ENCODE measurements at places on chromosomes 7 and 10.
A peak's percentile ranks its signal among the peaks of the same experiment; 100 is the strongest.

GRCh38 chr7:73865738-73866445 lies 4.9 kb downstream of the TMEM270 start:
- DNase-seq = no peak

DNA sequence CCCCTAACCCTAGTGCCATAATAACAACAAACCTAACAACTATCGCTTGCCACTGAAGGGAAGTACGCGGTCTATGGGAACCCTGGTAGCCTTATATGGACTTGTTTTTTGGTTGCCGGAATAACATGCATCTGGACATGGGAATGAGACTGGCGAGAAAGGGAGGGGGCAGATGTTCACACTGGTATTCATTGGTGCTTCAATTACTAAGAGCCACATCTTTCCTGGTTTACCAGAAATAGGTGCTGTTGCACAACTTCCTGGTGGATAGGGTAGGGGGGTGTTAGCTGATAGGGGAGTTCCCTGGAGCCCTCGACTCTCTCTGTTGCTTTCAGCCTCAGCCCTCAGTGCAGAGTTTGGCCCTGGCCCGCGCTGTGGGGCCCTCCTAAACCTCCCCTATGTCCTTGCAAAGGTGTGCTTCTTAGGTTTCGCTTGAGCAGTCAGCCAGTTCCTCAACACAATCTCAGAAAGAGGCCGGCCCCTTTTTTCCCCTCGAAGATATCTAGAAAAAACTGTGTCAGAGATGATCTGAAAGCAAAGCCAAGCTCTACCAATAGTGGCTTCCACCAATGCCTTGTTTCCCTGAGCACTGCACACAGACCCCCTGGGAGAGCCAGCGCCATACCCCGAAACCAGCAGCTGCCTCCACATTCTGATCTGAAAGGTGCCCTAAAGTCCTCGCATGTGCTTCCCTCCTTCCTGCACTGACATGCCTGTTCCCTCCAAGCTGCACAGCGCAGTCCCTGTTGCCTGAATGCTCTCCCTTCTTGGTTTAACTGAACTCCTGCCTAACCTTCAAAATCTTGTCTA lies 13.5 kb downstream of the TBXAS1 start:
- no peak for DNase-seq

DNA sequence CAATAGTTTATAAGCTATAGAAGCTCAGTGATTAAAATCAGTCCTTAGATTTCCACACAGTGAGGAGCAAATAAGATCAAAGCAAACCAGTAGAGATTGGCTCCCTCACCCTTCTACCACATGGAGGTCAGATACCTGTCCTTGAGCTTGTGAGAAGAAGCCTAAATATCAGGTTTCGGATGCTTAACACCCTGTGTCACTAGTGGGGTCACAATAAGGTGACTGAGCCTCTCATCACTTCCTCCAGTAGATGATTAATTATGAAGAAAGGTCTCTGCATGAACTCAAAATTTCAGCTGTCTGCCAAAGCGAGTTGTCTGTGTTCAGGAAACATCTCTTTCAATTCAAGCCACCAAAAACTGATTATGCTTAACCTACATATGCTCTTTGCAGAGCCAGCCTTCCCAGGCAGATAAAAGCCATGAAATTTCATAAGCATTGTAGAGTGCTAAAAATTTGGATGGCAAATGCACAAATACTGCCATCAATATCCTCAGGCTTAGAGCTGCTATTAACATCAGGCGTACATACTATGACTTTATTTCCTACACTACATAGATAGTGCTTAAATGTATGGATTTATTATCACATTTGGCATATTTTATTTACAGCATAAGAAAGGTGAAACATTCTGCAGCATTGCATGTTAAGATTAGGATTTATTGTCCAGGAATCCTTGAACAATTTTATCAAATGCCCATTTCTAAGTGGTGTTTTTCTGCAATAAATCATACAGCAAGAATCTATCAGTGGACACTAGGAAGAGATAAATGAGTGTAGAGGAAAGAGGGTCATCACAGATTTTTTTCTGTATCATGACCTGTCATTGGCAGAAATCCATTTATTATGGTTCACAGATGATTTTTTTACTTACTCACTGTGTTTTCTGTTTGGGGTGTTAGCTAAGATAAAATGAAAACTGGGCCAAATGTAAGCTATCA lies 285.1 kb upstream of the SP8 start:
- DNase-seq = no peak

GRCh38 chr10:102714621-102715455 lies at the start of gene SFXN2:
Gene SFXN2, plus strand, starts transcription at chr10:102714636. Its CDS starts 12,001 bp downstream, at chr10:102726637.
- no peak for DNase-seq

- no peak for DNase-seq
Observed at GRCh38 chr10:90461437-90462155, 396.2 kb downstream of the HTR7 start.

DNA sequence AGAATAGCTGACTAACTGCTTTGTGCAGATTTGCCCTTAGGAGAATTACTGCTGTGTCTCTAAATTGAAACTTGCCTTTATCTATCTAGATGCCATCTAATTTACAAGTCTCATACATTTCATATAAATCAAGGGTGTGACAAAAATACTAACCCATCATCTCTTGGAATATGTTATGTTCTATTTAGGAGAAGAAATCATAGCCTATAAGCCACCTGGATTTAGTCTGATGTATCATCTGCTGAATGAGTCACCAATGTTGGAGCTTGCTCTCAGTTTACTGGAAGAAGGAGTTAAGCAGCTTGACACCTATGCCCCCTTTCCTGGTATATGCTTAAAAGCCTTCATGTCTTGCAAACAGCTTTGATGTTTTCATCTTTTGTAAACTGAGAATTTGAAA lies 43.5 kb downstream of the NUP205 start:
- DNase-seq = no peak

DNA sequence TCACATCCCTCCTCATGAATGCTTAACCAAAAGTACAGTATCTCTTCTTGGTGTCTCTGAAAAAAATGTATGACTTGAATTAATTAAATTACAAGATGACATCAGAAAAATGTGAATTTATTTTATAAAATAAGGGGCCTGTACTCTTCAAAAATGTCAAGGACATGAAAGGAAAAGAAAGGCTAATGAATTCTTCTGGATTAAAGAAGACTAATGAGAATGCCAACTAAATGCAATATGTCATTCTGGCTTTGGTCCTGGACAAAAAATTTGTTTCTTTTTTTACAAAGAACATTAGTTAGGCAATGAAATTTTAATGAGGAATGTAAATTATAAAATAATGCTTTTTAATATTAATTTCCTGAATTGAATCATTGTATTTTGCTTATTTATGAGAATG lies 1125.7 kb downstream of the DNAJB9 start:
- no peak for DNase-seq

- peak; percentile 31 for DNase-seq
Observed at GRCh38 chr10:14822879-14823755, 14.7 kb downstream of the CDNF start.

DNA sequence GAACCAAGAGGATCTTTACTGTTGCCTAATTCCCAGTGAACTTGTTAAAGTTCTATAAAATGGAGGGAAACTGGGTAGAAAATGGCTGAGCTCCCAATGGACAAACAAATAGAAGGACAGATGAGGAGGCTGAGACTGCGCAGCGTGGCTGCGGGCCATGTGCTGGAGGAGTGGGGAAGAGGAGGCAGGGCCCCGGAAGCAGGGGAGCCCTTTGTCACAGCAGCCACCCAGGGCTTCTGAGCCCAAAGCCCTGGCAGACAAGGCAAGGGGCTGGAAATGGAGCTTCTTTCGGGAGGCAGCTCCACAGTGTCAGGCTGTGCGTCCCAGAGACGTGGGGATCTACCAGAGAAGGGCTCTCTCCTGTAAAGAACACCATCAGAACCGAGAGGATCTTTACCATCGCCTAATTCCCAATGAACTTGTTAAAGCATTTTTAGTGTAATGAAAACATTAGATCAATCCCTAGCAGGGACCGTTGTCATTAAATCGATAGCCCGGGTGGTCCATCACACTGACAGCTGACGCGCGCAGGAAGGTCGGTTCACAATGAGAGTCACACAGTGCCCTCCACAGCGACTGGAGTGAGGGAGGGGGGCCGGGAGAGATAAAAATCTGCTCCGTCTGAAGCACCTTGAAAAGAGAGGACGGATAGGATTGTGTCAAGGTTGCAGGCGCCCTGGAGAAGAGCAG lies 14.0 kb upstream of the CNPY1 start:
- no peak for DNase-seq

GRCh38 chr7:40701836-40702551 lies 567.2 kb downstream of the SUGCT start:
- DNase-seq = no peak

DNA sequence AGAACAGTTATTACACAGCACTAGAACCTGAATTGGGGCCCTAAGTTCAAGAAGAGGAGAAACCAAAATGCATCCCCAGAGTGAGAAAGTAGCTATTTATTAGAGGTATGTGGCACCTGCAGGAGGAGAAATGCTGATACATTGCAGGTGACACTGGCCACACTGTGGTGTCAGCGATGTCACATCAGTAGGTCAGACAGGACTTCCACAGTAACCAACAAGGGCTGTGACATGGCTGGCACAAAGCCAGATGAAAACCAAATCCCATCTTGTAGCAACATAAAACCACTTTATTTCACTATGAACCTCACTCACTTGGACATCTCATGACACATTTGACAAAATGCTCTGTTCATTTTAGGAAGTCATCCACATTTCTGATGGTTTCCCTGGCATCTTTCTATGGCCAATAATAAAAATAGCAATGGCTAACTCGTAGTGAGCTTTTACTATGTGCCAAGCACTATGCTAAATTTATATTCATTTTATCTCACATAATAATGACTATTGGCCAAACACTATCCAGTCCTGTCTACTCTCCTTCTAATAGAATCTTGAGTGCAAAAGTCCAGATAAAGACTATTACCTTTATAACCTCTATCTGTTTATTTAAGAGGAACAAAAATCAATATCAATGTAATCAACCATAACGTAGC lies 154.2 kb downstream of the TSPAN12 start:
- DNase-seq = no peak

GRCh38 chr7:139889186-139889871 lies 60.3 kb downstream of the TBXAS1 start:
- no peak for DNase-seq

DNA sequence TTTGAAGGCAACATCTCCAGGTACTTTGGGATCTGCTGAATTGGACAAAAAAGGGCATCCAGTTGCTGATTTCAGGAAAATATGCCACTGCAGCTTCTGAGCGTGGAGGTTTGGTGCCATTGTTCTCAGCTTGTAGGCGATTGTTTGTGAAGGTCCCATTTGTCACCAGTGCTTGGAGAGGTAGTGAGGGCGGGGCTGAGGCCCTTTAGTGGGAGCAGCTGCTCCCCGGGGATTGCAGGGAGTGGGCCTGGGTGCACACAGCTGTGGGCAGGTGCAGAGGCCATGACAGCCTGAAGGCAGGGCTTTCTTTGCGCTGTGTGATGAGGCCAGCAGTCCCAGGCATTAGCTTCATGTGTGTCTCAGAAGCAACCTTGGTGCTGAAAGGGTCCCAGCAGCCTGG lies 3.9 kb downstream of the FAM20C start:
- no peak for DNase-seq

DNA sequence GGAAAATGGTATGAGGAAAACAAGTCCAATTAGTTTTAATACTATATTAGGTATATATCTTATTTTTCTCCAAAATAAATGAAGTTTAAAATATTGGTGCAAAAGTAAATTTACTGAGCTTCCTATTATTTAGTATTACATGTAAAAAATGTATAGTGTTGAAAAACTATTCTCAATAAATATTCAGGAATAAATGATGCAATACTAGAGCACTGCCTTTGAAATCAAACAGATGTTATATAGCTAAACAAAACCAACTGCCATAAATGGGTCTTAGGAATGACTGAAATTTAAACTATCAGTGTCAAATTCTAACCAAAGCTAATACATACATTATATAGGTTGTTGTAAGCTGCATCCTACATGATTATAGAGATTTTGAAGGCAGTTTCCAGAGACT lies 1434.0 kb upstream of the LRRTM3 start:
- DNase-seq = no peak

DNA sequence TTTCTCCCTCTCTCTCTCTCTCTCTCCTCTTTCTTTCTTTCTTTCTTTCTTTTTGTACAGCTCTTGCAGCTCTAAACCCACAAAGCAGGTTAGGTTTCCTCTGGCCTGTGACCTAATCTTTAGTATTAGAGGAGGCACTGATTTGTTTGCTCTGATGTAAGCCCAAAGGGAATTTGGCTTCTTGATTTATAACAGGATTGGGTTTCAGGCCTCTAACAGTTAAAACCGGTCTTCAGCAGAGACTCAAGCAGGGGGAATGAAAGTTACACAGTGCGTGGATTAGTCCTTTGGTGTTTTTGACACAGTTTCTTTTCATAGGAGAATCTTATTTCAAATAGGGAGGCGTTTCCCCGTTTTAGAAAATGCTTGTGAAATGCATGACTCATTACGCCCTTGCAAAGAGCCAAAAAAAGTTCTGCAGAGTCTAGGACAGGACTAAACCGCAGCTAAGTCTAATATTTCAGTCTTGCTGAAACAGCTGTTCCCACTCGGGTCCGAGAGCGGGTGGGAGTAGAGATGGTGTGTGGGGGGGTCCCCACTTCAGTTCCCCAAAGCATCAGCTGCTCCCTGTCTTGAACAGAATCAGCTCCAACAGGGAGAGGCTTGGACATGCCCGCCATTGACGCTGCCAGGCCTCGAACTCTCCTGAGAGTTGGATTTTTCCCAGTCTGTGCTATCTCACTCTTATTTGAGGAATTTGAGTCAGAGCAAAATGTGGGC lies 296.5 kb upstream of the PITRM1 start:
- peak; percentile 97 for DNase-seq

- DNase-seq = peak; percentile 32
Observed at GRCh38 chr10:36256166-36256565, 614.1 kb upstream of the FZD8 start.

DNA sequence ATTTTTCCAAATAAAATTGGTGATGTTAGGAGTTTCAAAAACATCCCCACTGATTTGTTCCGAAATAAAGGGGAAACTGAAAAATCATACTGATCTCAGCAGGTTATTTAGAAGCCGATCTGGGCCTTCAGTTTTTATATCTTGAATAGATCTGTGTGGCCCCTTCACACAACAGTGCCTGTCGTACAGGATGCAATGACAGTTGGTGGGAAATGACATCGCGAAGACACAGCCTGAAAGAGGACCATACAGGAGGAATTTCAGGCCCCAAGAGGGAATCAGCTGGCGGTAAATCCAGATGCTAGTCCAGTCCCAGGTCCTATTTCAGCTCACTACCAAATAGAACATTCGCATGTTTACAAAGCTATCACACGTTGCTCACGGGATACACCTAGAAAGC lies 3.0 kb downstream of the H2BK1 start:
- no peak for DNase-seq

DNA sequence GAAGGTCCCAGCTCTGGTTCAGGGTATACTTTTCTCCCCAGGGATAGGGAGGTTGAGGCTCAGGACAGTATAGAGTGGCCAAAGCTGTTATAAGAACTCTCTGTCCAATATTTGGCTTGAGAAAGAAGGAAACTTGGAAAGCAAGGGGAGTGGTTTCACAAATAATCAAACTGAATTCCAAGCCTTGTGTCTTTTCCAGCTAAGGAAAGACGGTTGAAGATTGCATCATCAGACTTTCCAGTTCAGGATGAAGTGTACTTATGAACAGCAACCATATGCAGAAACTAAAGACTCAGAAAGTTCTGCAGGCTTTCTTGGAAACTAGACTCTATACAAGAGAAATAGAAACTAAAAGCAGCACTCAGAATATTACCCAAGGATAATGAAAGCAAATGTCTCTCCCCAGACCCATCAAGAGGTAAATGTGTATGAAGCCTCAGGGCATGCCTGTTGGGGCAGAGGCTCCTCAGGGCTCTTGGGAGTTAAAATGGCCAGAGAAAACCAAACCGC lies 46.4 kb downstream of the RAMP3 start:
- DNase-seq = peak; percentile 77
